Stimulated activated CD8-positive, alpha-beta memory T cell treated with anti-CD3 and anti-CD28 coated beads, Interleukin-4, amount 100 ng/mL, for 1 hour (primary cell): ENCODE measurements at places on chromosomes 3 and 15.

GRCh38 chr3:159924411-159924810 lies 64.2 kb upstream of the IL12A start:
- DNase-seq, result no peak

- DNase-seq, result no peak
Observed at GRCh38 chr3:122940628-122941086, 86.9 kb downstream of the SEMA5B start.

GRCh38 chr15:44028349-44028748 lies 166.7 kb downstream of the FRMD5 start:
- no peak for DNase-seq

DNA sequence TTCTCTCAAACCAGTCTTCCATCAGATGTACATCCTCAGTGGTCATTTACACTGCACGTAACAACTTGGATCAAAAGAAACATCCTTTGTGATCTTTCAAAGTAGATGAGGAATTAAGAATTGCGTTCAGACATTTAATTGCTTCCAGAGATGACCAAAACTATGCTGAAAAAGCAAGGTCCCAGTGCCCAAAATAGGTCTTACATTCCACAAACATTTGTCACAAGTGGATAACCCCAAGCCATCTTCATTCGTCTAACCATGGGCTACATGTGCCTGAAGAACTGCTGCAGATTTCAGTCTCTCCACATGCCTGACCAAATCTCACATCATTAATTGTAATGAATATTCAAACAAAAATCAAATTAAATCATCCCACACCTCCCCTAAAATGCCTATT lies 273.6 kb downstream of the SHOX2 start:
- no peak for DNase-seq

- DNase-seq, result no peak
Observed at GRCh38 chr3:154783061-154783460, 297.1 kb upstream of the MME start.

GRCh38 chr3:126571078-126571477 lies 12.3 kb upstream of the C3orf22 start:
- DNase-seq, result no peak

DNA sequence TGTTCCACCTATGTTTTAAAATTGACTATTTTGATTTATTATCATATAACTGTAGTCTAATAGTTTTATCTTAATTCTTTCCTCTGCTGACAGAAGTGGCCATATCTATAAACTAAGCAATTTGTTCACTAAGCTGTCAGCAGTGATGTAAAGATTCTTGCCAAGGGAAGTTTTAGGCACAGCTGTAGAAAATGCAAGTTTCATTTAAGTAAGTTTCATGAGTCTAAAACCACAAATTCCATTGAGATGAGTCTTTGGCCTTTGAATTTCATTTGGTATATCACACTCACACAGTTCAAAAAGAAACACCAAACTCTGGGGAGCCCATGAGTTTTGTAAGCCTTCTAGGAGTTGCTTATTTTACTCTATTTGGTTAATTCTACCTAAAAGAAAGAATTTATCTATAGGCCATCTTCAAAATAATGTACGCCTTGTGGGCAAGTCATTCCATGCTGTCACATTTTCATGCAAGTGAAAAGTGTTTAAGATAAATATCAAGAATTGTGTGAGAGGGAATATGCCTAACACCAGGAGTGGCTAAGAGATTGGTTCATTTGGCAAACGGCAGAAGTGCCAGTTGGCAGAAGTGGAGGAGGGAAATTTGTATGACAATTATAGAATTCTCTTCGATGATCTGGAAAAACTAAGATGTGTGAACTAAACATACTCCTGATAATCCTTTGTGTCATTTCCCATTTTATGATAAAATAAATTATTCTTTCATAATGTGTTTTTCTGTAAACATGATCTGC lies 292.9 kb downstream of the ZIC4 start:
- no peak for DNase-seq

DNA sequence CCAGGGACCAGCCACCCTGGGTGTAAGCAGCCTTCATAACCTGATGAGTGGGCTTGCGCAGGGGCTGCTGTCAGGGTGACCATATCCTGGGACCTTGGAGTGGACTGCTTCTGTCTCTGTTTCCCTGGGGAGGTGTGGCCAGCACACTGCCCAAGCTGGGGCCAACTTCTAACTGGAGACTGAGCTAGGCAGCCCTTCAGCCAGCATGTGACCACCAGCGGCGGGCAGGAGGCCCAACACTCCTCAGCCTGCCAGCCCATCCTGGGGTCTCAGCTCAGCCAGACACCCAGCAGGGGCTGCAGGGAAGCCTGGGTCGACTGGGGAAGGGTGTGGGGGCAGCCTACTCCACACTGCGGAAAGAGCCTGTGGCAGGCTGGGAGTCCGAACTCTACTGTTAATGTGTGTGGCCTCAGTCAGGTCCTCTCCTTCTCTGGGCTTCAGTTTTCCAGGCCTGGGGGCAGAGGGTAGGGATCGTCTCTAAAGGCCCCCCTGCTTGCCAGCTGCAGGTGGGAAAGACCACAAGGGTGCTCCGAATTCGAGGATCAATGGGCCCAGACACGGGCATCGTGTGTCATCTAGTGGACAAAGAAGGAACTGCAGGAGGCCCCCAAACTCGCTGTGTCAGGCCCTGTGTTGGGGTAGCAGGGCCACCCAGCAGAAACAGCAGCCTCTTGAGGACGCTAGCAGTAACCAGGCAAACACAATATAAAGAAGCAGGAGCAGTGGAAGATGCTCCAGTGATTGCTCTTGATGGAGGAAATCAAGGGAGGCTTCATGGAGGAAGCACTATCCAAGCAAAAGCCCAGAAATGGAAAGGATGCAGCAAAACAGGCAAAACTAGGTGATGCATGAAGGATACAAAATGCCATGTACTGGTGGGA lies 2.0 kb upstream of the SEMA3G start:
- DNase-seq, result peak; percentile 48

DNA sequence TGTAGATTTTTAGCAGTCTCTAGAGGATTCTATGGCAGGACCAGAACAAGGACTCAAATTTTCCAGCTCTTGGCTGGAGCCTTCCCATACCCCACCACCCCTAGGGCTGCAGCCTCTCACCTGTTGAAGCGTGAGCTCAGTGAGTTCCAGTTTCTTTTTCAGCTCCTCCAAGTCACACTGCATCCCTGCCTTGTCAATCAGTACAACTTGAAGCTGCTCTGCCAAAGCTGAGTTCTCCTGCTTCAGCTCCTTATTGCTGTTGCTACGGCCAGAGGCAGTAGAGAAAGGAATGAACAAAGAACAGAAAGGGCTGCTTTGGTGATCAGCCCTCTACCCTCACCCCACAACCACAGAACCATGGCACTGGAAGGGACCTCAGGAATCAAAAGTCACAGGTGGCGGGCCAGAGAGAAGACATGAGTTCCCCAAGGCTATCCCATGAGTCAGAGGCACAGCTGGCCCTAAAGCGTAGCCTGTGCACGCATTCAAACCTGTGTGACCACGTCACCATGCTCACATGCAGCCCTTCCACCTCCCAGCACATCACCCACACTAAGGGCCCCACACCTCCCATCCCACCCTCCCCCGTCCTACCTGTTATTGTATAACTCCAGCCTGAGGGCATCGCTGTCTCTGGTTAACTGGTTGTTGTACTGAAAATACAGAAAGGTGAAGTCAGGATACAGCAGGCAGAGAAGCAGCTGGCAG lies 83.3 kb upstream of the C2CD4B start:
- no peak for DNase-seq

GRCh38 chr3:166993015-166993630 lies 387.0 kb downstream of the ZBBX start:
- no peak for DNase-seq

DNA sequence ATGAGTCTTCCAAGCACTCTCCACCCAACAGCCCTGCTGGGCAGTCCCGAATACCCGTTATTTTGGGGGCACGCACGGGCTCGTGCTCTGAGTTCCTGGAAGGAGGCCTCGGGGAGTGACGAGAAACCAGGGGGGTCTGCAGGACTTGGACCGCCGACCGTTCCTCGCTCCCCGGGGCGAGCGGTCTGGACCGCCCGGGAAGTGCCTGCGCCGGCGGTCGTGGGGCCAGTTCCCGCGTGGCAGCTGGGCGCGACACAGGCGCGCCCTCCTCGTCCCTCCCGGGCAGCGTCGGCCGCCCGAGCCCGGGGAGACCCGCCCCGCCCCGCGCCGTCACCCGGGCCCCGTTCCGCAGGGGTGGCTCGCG lies 387 bp downstream of the GNB4 start:
- DNase-seq, result no peak

DNA sequence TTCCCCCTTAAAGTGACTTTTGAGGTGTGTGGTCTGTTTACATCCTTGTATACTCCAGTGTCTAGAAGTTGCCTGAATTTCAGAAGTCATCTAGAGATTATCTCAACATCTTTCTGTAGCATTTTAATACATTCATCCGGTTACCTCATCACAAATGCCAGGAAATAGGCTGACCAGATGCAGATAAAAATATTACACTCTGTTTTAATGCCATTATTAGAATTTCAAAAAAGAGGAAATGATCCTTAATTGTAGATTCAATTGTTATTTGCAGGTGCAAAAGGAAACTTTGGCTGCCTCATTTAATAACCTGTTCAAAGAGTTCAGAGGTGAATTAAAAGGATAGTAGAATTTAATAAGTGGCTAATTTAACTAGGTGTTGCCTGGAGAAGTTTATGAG lies 290.9 kb downstream of the C3orf38 start:
- no peak for DNase-seq

DNA sequence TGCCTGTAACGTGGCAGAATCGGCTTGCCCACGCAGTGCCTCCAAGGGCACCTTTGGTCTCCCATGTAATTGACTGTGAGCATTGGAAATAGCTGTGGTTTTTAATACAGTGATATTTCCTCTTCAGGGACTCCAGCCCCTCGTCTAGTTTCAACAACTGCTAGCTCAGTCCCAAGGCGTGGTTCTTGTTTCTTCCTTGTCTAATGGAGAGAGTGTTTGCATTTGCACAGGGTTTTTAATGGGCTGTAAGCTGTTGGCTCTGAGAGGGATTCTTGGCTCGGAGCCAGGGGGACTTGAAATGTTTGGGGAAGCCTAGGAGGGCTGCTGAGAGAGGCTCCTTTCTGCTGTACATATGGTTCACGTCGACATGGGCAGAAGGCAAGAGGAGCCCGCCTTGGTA lies 86.2 kb downstream of the THSD4 start:
- no peak for DNase-seq

DNA sequence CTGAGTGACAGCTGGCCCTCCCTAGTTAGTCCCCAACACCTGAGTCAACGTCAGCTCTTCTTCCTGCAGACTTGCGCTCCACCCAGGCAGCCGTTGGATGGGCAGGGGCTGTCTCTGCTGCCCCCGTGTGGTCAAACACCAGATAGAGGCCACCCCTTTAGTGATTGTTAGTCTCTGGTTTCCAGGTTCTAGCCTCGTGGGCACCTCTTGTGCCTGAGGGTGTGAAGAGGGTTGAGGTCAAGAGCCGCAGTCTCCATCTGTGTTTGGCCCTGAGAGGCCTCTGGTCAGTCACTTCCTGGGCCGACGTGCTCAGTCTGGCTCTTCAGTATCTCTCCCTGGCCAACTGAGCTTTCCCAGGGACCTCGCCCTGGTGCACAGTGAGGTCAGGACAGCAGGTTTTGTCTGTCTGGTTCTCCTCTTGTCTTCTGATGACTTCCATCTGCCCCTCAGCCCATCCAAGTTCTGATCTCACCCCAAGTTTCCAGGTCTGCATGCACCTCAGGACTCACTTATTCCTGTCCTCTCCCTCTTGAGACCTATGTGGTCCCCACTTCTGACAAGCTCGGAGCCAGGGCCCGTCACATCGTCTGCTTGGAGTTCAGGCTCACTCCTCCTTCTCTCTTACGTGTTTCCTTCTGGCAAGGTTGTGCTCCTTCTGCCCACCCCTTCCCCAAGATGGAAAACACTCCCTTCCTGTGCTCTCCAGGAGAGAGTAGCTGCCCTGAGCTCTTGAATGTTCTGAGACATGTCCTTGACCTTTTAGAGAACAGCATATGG lies 20.9 kb downstream of the CD276 start:
- DNase-seq, result no peak

- no peak for DNase-seq
Observed at GRCh38 chr3:23832523-23832922, 26.8 kb downstream of the UBE2E1 start.

- DNase-seq, result no peak
Observed at GRCh38 chr3:51386159-51386851, 1.2 kb downstream of the MANF start.

- DNase-seq, result no peak
Observed at GRCh38 chr3:181358060-181358459, 353.7 kb upstream of the SOX2 start.

- no peak for DNase-seq
Observed at GRCh38 chr15:44713006-44713966, 2.0 kb downstream of the B2M start.

DNA sequence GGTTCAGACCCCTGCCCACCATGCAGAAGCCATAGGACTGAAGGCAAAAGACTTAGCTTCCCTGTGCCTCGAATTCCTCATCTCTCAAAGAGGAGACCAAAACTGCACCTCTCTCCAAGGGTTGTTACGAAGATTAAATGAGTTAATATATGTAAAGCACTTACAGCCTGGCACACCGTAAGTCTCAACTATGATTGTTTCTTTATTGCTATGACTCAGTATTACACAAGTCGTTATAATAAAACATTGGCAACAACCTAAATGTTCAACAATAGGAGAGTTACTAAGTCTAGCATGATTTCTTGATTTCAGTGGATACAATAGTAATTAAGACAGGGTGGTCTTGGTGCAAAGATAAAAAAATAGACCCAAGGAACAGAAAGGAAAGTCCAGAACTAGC lies 19.6 kb upstream of the FGD5 start:
- no peak for DNase-seq

DNA sequence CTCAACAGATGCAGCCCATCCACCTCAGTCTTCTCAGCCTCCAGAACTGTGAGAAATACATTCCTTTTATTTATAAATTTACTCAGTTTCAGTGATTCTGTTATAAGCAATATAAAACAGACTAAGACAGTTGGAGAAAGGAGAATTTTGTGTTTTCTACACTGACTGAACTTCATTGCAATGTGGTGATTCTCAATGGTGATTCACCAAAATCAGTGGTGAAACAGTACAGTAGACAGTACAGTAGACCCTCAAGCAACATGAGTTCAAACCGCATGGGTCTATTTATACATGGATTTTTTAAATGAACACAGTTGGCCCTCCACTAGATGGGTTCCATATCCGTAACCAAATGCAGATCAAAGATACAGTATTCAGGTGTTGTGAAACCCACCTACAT lies 403.1 kb upstream of the TGFBR2 start:
- no peak for DNase-seq

DNA sequence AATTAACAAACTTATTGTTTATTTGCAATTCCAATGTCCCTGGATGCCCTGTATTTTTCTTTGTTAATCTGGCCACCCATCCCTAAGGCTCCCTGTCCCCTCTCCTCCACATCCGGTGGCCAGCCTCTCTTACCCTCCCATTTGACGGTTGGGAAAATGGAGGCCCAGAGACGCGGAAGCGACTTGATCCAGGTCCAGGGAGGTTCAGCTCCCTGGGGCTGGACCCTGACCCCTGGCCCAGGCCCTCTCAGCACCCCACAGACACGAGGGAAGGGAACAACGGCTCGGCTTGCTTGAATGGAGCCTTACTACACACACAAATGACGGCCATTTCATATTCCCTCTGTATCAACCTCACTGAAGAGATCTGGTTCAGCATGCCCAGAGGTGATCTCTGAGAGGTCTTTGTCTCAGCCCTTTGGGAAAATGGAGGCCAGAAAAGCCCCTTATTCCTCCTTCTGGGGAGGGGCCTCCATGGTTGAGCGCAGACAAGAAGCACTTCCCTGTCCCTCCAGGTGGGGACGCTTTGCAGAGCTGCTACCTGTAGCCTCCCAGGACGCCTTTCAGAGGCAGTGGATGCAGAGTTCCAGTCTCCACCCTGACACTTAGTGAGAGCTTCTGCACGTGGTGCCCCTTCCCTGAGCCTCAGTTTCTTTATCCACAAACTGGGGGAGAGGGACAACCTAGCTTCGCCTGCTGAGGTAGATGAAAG lies 82.1 kb downstream of the ATP2B2 start:
- DNase-seq, result no peak

- no peak for DNase-seq
Observed at GRCh38 chr15:25734680-25735355, 128.3 kb downstream of the ATP10A start.
